ENCODE measurements at places on chromosomes 2 and 18.

DNA sequence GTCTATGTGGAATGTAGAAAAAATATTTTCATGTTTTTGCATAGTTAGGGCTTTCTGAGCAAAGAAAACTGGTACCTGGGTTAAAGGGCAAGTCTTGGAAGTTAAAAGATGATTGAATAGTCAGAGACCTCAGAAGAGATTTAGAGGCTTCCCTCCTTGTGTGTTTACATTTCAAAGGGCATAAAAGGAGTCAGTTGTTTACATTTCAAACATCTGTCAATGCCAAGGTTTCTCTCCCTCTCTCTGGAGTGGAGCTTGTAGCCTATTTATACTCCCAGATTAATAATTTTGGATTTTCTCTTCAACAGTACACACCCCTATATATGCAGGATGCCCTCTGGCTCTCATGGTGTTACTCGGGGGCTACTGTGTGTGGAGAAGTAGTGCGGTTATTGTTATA, 8.6 kb downstream of the M1AP start:
- no peak for DNase-seq

- DNase-seq, result no peak
Observed at GRCh38 chr2:126859631-126860030, 39.1 kb upstream of the TEX51 start.

DNA sequence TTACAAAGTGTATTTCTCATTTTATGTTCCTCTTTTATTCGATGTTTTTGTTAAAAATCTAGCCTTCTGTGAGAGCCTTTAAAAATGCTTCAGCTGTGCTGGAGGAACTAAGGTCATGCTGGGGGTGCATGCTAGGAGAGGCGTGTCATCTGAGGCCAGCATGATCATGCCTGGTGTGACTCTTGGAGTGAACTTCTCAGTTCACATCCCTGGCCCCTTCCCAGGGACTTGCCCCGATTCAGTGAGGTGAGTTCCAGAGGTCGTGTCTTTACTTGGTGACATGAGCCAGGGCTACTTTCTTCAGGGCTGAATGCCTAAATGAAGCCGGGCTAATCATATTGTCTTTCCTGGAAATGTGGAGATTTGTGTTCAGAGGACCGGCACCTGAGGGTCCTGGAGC, 264.9 kb downstream of the MREG start:
- no peak for DNase-seq

GRCh38 chr2:131493199-131493968, 1.2 kb upstream of the MZT2A start:
- DNase-seq, result no peak

GRCh38 chr18:7677424-7677823, 110.3 kb downstream of the PTPRM start:
- DNase-seq, result no peak

- DNase-seq, result no peak
Observed at GRCh38 chr18:69220529-69220928, 180.2 kb upstream of the DOK6 start.

DNA sequence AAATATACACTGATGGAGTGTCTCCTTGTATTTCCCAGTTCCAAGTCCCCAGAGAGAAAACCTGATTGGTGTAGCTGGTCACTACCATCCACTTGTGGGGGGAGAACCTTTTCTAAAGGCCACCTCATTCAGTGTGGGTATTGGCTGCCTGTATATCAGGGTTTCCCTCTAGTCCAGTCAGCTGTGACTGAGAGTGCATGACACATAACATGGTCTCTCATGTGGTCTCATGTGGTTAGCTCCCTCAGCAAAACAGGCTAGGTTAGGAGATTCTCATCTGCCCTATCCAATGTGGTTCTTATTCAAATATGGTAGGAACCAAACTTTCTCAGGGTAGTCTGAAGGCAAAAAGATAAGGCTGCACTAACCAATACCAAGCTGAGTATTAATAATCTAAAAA, 4.1 kb upstream of the GORASP2 start:
- no peak for DNase-seq

DNA sequence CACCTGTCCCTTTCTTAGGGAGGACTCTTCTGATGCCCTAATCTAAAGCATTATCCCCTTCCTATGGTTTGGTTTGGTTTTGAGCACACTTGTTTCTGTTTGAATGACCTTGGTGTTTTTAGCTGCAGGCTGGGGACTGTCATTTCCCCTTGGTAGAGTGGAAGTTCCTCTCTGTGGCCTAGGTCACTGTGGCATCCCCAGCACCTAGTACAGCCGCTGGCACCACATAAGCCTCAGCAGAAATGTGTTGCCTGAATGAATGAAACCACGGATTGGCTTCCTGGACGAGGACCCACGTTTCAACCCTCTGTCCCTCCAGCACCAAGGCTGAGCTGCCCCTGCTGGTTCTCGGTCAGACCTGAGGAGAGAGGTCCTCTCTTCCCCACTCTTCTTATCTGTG, 159.9 kb downstream of the CTIF start:
- no peak for DNase-seq

- no peak for DNase-seq
Observed at GRCh38 chr18:36620788-36621187, 208.0 kb downstream of the TPGS2 start.

DNA sequence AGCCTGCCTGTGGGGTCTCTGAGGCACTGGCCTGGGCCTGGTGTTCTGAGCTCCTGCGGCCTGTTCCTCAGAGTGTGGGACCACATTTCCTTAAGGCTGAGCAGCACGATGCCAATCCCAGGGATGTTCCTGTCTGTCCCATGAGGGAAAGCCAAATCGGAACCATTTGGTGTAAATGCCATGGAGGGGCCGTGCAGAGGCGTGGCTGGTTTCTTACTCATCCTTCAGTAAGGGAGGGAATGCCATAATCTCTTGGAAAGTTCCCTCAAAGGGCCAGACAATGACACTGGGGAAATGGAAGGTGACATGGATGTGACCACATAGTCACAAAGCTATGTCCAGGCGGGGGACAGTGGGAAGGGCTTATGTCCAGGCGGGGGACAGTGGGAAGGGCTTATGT, 14.4 kb upstream of the PTMA start:
- no peak for DNase-seq

Data from HCT116 (cell line).